ENCODE measurements at places on chromosomes 12 and 14.

GRCh38 chr14:101838476-101838875 is 77.0 kb downstream of the PPP2R5C start:
- DNase-seq: no peak

DNA sequence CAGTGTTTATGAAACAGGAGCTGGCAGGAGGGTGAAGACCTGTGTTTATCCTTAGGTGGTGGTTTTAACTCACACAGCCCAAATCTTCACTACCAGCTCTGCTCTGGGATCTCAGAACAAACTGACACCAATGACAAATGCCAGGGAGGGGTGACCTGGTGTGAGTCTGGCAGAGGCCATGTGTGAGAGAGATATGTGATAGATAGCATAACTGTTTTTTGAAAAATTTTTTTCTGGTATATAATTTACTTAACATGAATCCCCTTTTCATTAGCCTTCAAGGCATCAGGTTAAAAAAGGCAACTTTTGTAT is 51.5 kb downstream of the SLC38A4 start:
- DNase-seq: no peak

GRCh38 chr12:51549637-51550036 is 41.4 kb upstream of the SCN8A start:
- no peak for DNase-seq

DNA sequence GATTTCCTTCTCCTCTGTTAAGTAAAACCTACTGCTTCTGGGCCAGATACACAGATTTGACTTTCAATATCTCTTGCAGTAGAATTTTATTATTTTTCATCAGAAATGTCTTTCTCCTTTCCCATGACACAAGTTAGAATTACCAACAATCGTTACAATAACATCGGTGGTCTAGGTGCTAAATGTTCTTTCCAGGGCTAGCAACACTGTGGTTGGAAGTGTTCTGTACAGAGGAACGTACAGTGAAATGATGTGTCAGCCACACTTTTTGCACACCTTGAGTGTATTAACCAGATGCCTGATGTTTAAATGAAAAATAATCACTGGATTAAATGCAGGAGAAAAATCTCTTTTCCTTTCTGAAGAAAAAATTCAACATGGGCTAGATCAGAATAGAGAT is 27.7 kb upstream of the KLRD1 start:
- no peak for DNase-seq

DNA sequence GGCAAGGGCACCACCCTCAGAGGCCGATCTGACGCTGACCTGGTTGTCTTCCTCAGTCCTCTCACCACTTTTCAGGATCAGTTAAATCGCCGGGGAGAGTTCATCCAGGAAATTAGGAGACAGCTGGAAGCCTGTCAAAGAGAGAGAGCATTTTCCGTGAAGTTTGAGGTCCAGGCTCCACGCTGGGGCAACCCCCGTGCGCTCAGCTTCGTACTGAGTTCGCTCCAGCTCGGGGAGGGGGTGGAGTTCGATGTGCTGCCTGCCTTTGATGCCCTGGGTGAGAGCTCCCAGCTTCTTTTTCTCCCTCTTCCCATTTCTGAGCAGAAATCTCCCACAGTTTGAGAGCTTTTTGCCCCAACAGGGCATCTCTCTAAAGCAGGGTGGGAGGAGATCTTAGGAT is 1.8 kb downstream of the OAS1 start:
- DNase-seq: no peak

GRCh38 chr12:162467-163307 is 51.3 kb downstream of the SLC6A12 start:
- DNase-seq: no peak

DNA sequence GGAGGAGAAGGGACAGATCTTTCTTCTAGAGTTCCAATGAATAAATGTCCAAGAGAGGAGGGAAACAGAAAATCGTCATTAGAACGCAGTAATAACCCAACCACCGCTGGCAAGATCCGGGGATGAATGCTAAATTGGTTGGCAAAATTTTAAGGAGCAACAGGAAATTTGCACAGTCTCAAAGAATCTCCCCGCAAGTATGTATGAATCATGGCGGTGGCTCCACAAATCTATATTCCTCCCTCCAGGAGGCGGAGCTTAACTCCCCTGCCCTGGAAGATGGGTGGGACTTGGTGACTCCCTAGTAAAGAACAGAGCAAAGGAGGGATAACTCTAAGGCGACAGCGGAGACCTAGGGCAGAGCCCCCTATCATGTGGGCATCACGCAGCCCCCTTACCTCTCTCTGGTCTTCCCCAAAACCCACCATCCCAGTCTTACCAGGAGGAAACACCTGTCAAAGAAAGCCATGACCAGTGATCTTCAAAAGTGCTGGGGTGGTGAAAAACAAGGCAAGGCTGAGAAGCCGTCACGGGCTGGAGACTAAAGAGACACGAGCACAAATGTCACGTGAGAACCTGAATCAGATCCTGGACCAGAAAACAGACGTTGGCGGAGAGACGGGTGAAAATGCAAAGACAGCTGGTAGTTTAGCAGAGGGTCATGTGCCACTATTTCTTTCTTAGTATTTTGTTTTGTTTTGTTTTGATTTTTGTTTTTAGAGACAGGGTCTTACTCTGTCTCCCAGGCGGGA is 125.8 kb downstream of the NCOR2 start:
- DNase-seq: no peak

DNA sequence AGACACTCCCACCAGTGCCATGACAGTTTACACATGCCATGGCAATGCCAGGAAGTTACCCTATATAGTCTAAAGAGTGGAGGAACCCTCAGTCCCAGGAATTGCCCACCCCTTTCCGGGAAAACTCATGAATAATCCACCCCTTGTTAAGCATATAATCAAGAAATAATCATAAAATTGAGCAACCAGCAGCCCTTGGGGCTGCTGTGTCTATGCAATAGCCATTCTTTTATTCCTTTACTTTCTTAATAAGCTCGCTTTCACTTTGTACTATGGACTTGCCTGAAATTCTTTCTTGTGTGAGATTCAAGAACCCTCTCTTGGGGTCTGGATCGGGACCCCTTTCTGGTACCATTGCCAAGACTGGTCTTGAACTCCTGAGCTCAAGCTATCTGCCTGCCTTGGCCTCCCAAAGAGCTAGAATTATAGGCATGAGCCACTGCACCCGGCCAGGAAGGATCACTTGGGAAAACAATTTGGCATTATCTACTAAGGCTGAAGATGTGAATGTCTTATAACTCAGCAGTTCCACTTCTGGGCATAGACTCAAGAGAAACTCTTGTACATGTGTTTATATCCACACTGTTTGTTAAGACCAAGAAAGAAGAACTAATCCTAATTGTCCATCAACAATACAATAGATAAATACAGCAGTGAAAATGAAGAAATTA is 35.9 kb upstream of the CEP83 start:
- DNase-seq: no peak
